ENCODE measurements at places on chromosomes 16 and 17.

- no peak for DNase-seq
Measured at GRCh38 chr17:6695051-6695450, 18.1 kb downstream of the SLC13A5 start.

DNA sequence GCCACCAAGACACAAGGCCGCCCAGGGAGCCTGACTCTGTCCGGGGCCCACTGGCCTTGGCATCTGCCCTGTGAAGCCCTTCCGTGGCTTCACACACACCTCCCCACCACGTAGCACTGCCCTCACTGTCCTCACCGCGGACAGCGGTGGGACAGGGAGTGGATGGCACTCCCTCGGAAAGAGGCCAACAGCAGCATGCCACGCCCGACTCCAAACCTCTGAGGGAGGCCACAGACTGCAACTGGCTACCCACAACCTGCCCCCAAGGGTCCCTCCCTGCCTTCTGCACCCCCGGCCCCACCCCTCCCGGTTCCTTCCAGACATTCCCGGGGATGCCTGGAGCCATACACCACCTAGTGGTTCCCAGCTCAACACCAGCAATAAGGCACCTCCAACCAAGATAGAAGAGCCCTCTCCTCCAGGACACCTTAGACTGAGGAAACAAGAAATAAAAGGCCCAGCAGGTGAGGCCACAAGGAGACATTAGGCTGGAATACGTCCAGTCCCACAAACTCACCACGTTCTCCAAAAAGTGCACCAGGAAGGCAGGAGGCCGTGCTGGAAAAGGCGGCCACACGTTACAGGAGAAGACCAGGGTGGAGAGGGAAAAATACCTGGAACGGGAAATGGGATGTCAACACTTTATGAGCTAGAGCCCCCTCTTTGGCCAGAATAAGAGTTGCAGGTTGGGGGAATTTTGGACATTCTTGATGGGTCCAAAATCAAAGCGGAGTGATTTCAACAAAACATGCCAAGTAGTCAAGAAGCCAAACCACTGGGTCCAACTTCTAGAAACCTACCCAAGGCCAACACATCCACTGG, 310.0 kb downstream of the SOX9 start:
- DNase-seq = peak; percentile 62

DNA sequence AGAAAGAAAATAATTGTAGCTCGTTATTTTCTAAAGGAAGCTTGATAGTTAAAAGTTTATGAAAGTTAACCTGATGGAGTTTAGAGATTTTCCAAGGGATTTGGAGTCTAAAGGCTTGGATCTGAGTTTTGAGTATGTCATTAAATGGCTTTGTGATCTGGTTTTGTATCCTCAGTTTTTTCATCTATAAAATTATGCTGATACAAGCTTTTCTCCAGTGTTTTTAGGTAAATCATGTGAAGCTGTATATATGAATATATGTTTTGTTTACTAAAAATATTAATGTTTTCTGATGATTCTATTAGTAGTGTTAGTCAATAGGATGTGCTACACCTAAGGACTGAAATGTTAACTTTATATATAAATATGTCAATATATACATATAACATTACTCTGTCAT, 727.8 kb downstream of the CDH11 start:
- no peak for DNase-seq

DNA sequence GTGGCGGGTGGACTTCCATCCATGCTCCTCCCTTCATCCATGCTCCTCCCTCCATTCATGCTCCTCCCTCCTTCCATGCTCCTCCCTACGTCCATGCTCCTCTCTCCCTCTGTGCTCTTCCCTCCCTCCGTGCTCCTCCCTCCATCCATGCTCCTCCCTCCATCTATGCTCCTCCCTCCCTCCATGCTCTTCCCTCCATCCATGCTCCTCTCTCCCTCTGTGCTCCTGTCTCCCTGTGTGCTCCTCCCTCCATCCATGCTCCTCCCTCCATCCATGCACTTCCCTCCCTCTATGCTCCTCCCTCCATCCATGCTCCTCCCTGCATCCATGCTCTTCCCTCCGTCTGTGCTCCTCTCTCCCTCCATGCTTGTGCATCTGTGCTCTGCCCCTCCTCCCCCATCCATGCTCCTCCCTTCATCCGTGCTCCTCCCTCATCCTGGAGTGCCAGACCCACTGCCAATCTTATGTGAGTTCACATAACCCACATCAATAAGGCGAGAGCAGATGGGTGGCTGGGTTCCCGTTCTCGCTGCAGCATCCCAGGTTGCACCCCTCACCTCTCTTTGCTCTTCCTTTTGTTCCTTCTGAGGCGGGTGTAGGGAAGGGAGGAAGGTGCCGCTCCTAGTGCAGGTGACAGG, 22.8 kb downstream of the KSR1 start:
- DNase-seq = no peak

DNA sequence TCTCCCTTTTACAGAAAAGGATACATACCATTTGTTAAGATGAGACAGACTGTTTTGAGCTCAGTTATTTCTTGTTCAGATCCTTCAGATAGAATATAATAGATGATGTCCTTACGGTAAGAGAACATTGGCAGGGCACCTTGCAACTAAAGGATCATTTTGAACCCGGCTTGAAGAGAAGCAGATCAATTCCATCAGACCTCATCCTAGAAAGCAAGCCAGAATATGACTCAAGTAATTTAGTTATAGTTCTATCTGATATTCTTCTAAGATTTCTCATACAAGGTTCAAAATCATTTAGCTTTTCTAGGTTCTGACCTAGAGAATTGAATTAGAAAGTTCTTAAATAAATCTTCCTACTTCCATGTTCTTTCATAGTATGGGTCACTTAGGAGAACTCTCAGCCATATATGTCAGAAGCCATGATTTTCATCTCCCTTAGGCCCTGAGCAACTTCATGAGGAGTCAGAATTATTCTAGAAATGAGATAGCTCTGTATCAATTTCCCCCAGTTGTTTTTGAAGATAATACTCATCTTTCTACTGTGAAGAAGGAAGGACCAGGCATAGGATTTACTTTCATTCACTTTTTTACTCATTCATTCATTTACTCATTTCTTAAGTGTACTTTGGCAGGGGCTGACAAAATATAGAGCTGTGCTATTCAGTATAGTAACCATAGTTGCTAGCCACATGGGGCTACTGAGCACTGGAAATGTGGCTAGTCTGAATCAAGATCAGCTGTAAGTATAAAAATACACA, 2.5 kb upstream of the CMTM1 start:
- no peak for DNase-seq

- no peak for DNase-seq
Measured at GRCh38 chr16:79092846-79093245, 507.7 kb downstream of the MAF start.

- DNase-seq = peak; percentile 84
Measured at GRCh38 chr17:63699638-63700527, at the start of gene LIMD2. Gene LIMD2, minus strand, starts transcription at chr17:63700125. Its CDS starts 827 bp downstream, at chr17:63699298.

DNA sequence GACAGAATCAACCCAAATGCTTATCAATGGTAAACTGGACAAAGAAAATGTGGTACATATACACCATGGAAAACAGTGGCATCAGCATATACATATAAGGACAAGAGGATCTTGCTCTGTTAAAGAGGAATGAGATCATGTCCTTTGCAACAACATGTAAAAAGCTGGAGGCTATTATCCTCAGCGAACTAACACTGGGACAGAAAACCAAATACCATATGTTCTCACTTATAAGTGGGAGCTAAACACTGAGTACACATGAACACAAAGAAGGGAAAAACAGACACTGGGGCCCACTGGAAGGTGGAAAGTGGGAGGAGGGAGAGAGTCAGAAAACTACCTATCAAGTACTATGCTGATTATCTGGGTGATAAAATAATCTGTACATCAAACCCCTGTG, 447.3 kb upstream of the MAF start:
- no peak for DNase-seq

- no peak for DNase-seq
Measured at GRCh38 chr17:27512511-27513346, 56.5 kb downstream of the KSR1 start.
